ENCODE measurements at places on chromosomes 2 and 18.

- DNase-seq = no peak
Measured at GRCh38 chr2:23661276-23662050, 265.5 kb downstream of the ATAD2B start.

DNA sequence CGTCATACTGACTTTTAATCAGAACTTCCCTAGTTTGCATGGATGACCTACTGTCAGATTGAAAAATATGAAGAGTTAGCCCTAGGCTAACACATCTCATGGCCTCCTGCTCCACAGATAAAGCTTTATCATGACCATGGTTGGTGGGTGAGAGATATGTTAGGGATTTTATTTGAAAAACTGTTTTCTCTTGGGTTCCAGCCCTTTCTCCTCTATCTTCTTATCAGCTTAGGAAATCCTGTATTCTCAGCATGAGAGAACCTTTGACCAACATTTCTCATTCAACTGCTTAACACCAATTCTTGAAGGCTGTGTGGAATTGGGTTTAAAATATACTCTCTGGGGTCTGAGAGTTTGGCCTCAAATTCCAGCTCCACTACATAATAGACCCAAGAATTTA, 1407.0 kb upstream of the CELF4 start:
- DNase-seq = no peak

GRCh38 chr18:60347526-60348045, 25.0 kb downstream of the MC4R start:
- DNase-seq = no peak

GRCh38 chr2:171524018-171524401, 1.7 kb downstream of the CYBRD1 start:
- DNase-seq = no peak
